ENCODE measurements at places on chromosomes 13 and 19.

DNA sequence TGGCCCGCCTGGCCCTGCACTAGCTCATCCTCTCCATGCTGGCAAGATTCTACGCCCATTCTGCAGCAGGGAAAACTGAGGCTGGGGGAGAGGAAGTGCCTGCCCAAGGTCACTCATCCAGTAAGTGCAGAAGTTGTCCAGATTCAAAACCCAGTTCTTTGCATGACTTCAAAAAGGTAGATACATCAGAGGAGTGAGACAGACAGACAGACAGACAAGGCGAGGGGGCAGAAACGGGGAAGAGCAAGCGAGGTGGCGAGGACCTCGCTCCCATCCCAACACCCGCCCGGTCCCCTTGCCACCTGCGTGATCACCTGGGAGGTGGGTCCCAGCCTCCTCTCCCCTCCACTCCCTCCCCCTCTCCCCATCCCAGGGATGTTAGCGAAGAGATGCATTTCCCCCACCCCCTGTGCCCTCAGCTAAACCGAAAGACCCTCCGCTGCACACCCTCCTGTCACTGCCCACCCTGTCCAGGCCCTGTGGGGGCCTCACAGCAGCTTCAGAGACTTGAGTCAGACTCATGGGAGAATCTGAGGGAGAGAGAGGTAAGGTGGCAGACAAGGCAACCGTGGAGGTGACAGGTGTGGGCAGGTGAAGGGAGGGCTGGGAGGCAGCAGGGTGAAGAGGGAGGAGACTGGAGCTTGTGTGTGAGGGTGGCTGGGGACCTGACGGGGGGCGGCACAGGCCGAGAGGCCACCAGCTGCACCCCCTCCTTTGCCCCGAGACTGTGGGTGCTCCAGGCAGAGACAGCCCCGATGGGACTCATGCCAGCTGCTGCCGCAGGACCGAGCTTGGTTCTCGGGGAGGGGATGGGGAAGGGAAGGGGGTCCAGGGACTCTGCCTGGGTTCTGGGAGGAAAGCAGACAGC lies 18.9 kb downstream of the LRRC4B start:
- DNase-seq = no peak

- DNase-seq = no peak
These were observed 656.9 kb upstream of the MIR17HG start for GRCh38 chr13:90690458-90691080.

DNA sequence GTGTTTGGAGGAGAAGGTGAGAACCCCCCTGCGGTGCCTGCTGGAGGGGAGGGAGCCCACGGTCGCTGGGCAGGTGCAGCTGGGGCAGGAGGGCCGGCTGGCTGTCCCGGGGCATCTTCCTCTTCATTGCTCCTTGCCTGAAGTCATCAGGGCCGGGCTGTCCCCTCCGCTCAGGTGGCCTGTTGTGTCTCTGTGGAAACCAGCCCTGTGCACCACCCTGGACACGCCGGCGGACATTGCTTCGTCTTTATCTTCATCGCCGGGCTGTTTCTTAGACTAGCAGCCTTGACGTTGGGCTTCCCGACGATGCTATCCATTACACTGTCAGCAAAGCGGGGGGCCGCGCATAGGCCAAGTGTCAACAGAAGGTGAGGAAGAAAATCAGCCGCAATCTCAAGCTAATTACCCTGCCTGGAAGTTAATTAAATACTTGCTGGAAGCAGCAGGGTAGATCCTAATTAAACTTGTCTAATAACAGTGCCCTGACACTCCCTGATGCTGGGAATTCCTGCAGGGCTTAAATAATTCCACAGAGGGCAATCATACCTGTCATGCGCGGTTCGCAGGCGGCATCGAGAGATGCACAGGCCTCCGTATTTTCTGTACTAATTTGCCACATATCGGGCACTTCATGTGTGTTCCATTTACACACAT lies 111.4 kb upstream of the SOX1 start:
- no peak for DNase-seq

DNA sequence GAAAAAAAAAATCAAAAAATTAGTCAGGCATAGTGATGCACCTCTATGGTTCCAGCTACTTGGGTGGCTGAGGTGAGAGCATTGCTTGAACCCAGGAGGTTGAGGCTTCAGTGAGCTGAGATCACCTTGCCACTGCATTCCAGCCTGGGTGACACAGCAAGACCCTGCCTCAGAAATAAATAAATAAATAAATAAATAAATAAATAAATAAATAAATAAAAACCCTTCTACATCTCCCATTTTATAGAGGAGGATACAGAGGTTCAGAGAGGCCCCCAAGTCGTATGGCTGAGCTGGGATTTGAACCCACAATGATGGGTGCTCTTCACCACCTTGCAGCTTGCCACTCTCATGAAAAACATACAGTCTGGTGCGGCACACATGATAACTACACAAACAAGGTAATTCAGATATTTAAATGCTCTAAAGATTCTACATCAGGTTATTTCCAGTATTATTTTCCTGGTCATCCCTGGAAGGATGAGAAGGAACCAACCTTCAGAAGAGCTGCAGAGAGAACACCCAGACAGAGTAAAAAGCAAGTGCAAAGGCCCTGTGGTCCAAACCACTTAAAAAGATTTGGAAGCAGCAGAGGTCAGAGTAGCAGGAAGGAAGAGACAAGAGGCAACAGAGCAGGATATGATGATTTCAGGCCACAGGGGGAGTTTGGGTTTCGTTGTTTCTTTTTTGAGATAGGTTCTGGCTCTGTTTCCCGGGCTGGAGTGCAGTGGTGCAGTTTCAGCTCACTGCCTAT lies 29.2 kb upstream of the OR1M1 start:
- no peak for DNase-seq

DNA sequence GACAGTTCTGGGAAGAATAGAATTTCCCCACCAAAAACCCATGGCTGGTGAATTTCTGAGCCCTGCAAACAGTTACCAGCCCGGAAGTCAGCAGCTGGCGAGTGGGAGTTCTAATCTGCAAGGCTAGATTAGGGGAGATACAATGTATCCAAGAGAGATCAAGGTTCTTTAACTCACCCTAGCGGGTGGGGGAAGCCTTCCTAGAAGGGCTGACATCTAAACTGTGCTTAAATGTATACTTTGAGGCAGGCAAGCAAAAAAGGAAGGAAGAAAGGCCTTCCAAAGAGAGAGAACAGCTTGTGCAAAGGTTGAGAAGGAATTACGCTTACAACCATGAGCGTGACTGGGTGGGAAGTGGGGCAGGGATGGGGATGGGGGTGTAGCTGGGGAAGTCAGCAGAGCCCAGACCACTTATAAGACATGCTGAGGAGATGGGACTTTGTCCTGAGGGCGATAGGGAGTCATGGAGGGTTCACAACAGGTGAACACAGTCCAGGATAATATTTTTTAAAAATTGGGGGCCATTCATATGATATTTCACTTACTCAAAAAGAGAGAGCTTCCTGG lies 20.8 kb upstream of the ZNRF4 start:
- no peak for DNase-seq

DNA sequence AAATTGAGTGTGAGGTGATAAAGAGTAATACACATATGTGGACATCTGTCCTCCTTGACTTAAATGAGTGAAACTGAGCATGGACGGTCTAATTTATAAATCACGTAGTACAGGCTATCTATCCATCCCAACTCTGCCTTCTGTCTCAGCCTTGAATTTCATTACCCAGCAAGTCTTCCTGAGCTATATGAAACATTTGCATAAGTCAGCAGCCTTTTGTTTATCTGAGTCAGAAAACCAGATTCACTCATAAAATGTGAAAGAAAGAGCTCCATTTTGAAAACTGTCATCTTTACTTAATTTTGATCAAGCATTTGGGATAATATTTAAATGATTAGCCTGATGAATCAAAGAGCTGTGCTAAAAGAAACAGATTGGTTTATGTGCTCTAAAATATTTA lies 197.9 kb downstream of the LHFPL6 start:
- no peak for DNase-seq

GRCh38 chr19:39833464-39834286 lies at the start of gene DYRK1B:
TSS of gene DYRK1B (minus strand) at chr19:39834162. CDS start at chr19:39831867, 2,295 bp downstream.
- peak; percentile 95 for DNase-seq

GRCh38 chr19:43749898-43750297 lies 4.9 kb downstream of the SMG9 start:
- no peak for DNase-seq

DNA sequence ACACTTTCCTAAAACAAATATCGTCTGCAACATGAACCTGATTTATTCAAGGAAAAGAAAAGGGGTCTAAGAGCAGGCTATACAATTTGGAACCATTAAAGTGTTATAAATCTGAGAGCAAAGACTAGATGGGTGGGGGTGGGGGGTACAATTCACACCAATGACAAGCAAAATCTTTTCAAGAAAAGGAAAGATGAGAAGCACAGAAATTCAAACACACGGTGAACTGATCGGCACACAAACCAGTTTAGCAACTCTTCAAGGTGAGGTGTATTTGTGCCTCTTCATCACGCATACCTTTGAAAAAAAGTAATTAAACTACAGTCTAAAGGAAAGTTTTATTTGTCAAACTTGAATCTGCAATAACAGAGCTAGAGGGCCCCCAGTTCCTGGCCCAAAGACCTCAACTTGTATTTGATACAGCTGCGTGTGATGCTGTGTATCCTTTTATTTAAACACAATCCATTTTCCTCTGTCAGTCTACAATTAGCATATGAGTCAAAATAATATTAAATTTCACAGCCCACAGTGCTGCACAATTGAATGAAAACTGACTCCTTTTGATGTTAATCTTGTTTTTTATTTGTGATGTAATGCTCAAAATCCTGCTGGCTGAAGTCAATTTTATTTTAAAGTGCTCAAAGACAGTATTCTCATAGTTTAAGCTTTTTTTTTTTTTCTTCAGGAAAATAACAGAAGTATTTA lies 14.2 kb downstream of the EFNB2 start:
- DNase-seq = no peak
